ENCODE measurements at places on chromosomes 6 and 20.

DNA sequence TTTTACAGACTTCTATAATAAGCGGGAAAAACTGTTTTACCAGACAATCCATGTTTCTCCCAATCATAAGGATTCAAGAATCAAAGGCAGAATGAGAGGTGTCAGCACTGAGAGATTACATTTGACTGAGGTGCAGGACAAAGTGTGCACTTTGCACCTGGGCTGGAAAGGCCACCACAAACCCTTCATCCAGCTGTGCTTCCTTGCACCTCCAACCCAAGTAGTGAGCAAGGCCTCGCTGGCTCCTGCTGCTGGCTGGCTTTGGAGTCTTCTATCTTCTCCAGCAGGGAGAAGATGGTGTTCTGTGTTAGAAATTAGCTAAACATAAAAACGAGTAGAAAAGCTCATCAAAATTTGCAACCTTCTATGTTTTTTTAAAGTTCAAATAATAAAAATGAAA, 77.7 kb downstream of the CHD6 start:
- peak; percentile 45 for DNase-seq

DNA sequence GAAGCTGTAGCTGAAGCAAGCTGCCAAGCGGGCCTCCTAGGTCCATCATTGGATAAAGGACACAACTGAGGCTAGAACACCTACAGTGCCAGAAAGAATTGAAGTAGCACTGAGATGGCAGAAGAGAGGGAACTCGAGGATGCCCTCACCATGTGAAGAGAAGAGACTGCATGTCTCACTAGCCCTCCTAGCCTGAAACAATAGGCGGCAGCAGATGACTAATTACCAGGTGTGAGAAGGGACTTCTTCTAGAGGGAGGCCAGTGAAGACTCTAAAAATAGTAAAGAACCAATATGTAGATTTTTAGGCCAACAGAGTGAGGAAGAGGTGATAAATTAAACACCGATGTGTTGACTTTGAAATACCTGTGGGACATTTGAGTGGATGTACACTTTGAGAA, 50.3 kb downstream of the LGSN start:
- DNase-seq = no peak

- DNase-seq = no peak
Measured at GRCh38 chr6:25177500-25178028, 101.6 kb upstream of the CARMIL1 start.

DNA sequence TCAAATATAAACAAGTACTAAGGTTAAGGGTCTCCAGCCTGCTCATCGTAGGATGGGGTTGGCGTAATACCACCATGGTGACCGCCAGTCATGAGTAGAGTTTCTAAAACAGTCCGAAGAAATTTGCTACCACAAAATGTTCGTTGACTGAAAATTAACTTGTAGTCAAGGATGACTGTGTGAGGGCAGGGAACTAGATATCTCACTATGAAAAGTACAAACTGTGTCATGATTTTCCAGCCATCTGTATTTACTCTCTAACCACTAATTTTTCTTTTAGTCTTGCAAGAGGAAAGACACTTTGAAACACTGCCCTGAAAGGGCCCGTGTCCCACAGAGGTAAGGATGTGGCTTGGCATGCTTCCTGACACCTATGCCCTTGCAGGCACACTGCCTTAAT, 99.7 kb downstream of the IRF4 start:
- no peak for DNase-seq

DNA sequence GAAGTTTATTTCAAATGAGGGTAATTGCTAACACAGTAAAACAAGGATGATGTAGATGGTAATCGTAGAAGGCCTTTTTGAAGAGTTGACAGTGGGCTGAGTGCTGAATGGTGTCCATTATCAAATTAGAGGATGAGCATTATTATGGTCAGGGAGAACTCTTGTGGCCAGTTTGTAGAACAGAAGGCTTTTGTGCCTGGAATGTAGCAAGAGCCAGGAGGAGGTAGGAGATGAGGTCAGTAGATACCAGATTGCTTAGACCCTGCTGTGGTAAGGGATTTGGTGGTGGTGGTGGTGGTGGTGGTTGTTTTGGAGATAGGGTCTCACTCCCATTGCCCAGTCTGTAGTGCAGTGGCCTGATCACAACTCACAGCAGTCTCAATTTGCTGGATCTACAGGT, 6.2 kb downstream of the CSE1L start:
- DNase-seq = peak; percentile 81

- DNase-seq = no peak
Measured at GRCh38 chr6:126812651-126813050, 305.8 kb upstream of the RSPO3 start.

GRCh38 chr20:53939572-53940359, 130.6 kb downstream of the BCAS1 start:
- DNase-seq = peak; percentile 95

GRCh38 chr6:84086545-84087429, 53.2 kb downstream of the MRAP2 start:
- peak; percentile 42 for DNase-seq

DNA sequence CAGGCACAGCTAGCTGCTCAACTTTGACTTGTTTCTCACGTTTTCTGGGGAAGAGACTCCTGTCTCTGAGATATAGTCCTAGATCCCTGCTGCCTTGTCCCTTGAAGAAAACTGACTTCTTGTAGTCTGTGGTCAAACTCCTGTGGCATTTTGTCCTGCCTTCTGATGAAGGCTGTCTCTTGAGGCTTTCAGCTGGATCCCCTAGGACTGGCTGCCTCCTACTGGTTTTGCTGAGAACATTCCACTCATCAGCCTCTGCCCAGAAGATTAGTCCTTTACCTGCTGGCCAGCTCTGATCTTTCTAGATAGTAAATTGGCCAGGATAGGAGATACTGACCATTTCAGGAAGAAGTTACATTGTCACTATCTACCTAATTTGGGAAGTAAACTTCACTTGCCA, 71.9 kb upstream of the CNR1 start:
- peak; percentile 33 for DNase-seq

GRCh38 chr20:43662943-43663655, 3.8 kb upstream of the MYBL2 start:
- no peak for DNase-seq
